ENCODE measurements at places on chromosomes 13 and 19.
A peak's percentile ranks its signal among the peaks of the same experiment; 100 is the strongest.

DNA sequence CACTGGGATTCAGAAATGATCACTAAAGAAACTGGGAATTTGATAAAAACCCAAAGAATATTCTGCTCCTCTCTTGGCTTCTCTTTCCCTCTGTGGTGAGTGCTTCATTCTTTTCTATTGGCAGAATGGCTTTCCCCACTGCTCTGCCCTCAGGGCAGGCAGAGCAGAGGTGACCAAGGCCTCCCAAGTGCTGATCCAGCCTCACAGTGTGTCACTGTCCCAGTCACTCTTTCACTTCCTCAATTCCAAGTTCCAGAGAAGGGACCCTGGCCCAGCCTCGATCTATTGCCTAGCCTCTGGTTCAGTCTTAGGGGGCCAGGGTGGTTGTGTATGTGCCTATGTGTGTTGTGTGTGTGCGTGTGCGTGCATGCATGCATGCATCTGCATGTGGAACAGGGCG lies 180.6 kb upstream of the TMTC4 start:
- no peak for DNase-seq

- DNase-seq = no peak
Measured at GRCh38 chr19:12137221-12137940, 2.8 kb downstream of the ZNF20 start.

DNA sequence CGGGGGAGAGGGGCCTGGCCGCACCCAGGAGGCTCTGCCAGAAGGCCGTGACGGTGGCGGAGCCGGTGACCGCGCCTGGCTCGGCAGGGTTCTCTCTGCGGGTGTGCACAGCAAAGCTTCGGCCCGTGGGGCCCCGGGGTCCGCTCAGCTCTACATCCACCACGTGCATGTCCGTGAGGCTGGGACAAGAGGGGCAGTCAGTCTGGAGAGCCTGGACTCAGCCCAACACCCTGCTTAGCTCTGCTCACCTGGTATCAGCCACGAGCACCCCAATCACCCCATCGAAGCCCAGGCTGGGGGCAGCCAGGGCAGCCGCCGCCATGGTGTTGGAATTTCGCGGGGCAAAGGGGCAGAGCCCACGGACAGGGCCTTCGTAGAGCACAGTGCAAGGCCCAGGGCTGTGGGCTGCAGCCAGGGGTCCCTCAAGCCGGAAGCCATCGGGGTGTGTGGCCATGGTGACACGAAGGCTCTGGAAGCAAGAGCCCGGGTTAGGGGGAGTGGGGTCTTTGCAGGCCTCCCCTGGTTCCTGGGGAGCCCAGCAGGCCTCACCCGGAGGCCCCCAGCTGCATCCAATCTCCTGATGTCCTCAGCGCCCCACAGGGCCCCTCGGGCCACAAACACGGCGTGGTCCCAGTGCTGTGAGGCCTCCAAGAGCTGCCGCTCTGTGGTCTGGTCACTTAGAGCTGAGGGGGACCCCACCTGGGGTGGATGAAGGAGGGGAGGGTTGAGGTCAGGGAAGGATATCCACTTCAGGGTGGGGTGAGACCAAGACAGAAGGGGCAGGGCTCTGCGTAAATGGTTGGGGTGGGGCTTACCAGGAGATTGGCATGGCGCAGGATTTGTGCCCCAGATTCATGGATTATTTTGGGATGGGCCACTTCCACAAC lies 1.4 kb downstream of the ASPDH start:
- DNase-seq = no peak

- DNase-seq = no peak
Measured at GRCh38 chr19:49057636-49058234, at the start of gene CGB7. Gene CGB7, minus strand, starts transcription at chr19:49057749. Its CDS starts 2,374 bp downstream, at chr19:49055375.

DNA sequence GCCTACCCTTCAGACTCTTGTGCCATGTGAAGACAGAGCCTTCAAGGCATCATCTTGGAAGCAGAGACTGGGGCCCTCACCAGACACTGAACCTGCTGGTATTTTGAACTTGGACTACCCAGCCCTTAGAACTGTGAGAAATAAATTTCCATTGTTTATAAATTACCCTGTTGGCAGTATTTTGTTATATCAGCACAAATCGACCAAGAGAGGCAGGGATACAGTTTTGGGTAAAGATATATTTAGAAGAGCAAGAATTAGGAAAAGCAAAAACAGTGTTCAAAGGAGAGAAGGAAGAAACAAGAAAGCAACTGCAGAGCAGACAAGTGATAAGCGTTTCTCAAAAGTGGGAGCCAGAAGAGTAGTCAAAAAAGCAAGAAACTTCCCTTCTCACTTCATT lies 600.8 kb downstream of the DCT start:
- DNase-seq = no peak

DNA sequence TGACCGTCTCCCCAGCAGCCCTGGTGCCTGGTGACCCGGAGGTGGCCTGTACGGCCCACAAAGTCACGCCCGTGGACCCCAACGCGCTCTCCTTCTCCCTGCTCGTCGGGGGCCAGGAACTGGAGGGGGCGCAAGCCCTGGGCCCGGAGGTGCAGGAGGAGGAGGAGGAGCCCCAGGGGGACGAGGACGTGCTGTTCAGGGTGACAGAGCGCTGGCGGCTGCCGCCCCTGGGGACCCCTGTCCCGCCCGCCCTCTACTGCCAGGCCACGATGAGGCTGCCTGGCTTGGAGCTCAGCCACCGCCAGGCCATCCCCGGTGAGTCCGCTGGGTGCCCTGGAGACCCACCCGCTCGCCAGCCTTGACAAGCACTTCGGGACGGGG lies 2.2 kb downstream of the MADCAM1 start:
- DNase-seq = no peak

DNA sequence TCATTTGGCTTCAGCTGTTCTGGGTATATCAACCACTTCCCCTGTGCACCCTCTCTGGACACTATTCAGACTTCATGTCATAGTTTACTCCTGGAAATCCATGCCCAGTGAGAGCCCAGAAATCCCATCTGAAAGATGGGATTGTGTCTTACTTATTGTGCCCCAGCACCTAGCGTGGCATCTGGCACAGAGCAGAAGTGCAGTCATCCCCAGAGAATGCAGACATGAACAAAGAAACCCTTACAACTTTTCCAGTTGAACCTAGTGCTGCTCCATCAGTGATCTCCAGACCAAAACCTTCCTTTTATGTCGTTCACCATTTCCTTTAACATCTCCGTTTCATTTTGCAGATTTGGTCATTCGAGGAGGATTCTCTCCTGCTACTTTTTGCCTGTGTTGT lies 60.6 kb downstream of the MBNL2 start:
- DNase-seq = no peak

DNA sequence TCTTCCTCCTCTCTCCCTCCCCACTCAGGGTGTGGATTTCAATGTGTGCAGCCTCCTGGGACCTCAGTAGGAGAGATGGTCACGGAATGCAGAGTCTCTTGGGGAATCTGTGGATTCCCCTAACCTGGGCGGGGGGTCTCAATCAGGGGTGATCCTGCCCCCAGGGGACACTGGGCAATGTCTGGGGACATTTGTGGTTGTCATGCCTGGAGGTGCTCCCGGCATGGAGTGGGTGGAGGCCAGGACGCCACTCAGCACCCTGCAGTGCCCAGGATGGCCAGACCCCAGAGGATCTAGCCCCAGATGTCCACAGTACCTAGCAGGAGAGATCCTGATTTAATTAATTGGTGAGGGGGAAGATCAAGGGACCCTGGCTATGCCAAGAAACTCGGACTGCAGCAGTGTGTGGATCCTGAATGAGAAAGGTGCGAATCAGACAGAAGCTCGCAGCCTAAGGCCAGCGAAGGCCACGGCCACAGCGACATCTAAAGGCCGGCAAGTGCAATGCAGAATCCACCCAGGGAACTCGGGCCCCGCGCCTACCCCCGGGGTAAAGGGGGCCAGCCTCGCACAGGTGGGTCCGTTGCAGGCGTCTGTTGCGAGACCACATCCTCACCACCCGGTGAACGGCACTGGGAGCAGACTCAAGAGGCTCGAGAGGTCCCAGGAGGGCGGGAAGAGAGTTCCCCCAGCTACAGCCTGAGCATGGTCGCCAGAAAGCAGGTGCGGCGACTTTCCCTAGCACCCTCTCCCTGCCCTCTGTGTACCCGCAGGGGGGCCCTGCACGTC lies 88.8 kb downstream of the GNG7 start:
- DNase-seq = no peak

DNA sequence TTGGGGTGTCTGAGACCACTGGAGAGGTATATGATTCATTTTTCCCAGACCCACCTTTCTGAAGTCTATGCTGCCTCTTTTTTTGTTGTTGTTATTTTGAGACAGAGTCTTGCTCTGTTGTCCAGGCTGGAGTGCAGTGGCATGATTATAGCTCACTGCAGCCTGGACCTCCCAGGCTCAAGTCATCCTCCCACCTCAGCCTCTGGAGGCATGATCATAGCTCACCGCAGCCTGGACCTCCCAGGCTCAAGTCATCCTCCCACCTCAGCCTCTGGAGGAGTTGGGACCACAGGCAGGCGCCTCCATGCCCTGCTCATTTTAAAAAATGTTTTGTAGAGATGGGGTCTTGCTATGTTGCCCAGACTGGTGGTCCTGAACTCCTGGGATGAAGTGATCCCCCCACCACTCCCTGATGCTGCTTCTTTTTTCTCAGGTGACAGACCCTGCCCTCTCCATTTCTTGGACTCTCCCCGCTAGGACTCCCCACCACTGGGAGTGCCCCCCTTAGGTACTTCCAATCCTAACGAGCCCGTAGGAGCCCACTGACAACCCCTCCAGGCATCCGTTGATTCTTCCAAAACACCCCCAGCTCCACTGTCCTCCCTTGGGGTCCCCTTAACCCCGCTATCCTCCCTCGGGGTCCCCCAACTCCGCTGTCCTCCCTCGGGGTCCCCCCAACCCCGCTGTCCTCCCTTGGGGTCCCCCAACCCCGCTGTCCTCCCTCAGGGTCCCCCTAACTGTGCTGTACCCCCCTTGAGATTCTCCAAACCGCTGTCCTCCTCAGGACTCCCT lies 45.4 kb downstream of the ARHGEF18 start:
- no peak for DNase-seq

- no peak for DNase-seq
Measured at GRCh38 chr19:7250951-7251350, 43.3 kb downstream of the INSR start.

- no peak for DNase-seq
Measured at GRCh38 chr19:44374789-44375188, 18.3 kb upstream of the ZNF112 start.

GRCh38 chr19:57803594-57804325 lies 11.0 kb downstream of the ZNF552 start:
- peak; percentile 44 for DNase-seq

GRCh38 chr19:50906217-50906616 lies 5.0 kb downstream of the KLK4 start:
- peak; percentile 6 for DNase-seq

GRCh38 chr19:40610396-40611064 lies 9.4 kb downstream of the LTBP4 start:
- peak; percentile 33 for DNase-seq

GRCh38 chr13:71039440-71039839 lies 827.6 kb downstream of the DACH1 start:
- no peak for DNase-seq

DNA sequence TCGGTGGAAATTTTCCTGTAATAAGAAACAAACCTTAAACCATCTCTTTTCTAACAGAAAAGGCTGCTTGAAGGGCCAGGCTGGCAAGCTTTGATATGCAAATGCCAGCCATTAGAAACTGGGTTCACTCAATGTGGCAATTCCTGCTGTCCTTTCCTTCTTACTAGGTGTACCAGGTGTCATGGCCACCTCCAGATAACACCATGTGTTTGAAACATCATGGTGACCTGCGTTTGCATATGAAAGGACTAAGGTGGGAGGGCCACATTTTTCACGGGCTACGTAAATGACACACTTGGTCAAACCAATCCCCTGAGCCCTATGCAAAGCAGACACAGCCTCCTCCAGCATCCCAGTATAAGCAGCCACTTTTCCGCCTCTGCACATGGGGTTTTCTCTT lies 789.1 kb upstream of the SLITRK5 start:
- DNase-seq = no peak

DNA sequence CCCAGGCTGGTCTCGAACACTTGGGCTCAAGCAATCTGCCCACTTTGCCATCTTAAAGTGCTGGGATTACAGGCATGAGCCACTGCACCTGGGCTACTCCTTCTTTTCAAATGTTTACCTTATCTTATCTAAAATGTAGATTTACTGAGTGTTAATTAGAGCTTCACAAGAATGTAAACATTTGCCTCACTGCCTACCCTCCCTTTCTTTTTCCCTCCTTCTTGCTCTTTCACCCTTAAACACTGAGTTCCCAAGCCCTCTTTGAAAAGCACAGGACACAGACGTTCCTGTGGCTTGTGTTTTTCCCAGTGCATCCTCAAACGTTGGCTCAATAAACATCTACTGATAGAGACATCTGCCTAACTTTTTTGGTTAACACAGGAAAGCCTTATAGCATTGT lies 32.7 kb upstream of the CYSLTR2 start:
- no peak for DNase-seq

DNA sequence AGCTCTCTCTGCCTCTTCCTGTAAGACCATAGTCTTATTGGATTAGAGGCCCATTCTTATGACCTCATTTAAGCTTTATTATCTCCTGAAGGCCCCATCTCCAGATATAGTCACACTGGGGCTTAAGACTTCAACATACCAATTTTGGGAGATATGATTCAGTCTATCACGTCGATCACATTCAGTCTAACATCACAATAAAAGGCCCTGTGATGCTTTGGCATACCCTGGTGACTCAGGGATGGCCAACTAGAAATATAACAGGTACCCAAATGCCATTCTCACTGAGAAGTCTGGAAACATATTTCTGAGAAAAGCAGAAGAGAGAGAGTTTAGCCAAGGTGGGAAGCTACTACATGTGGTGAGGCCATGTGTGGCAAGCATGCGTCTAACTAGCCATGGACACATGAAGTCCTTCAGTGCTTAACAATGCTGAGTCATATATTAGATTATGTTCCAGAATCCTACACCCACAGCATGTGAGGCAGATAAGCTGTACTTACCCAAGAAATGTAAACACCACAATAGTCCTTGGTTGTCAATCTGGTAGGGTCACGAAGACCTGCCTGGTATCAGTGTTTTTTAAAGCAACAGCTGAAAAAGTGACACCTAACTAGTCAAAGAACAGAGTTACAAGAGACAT lies 485.1 kb downstream of the FOXO1 start:
- DNase-seq = no peak

DNA sequence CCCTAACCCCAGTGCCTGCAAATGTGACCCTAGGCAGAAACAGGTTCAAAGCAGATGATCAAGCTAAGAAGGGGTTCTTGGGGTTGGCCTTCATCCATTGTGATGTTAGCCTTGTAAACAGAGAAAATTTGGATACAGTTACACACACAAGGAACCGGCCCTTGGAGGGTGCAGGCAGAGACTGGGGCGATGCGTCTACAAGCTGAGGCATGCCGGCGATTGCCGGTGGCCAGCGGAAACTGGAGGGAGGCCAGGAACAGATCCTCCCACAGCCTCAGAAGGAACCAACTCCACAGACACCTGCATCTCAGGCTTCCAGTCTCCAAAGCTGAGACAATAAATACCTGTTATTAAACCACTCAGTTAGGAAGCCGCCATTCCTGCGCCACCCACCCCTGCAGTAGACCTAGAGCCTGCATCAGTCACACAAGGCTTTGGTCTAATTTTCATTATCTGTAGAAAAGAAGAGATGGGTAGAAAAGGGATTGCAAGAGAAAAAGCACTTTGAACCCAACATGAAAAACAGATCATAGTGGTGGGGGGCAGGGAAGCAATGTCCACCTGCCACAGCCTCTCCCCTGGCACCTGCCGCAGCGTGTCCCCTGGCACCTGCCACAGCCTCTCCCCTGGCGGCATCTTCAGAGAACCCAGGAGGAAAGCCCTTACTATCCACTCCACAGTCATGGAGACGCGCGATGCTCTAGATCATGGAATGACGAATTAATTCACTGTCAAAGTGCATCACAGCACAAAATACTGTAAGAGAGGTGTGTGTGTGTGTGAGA lies 119.7 kb upstream of the SOX1 start:
- peak; percentile 96 for DNase-seq

Measured in NCI-H1105 (cell line).